ENCODE measurements at places on chromosomes 6 and 20.

GRCh38 chr6:157904999-157905398, 76.7 kb upstream of the SYNJ2 start:
- no peak for DNase-seq

DNA sequence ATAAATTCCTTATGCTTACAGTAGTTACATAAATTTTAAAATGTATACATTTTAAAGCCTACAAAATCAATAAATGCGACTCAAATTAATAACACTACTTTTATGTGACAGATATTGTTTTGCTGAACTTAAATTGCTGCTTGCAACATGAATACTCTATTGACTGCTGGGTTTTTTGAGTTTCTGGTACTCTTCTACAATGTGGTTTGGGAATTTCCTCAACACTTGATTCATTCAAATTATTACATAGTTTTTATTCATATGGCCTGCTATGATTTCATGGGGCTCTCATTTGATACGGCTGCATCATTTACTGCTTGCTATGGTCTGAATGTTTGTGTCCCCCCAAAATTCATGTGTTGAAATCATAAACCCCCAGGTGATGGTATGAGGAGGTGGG, 2.3 kb upstream of the TXLNB start:
- DNase-seq = peak; percentile 18

DNA sequence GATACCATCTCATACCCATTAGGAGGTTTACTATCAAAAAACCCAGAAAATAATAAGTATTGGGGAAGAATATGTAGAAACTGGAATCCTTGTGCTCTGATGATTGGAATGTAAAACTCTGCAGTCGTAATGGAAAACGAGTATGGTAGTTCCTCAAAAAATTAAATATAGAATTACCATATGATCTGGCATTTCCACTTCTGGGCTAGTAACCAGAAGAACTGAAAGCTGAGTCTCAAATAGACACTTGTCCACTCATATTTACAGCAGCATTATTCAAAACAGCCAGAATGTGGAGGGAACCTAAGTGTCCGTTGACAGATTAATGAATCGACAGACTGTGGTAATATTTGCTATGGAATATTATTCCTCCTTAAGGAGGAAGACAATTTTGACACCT, 44.3 kb downstream of the FOXC1 start:
- no peak for DNase-seq

DNA sequence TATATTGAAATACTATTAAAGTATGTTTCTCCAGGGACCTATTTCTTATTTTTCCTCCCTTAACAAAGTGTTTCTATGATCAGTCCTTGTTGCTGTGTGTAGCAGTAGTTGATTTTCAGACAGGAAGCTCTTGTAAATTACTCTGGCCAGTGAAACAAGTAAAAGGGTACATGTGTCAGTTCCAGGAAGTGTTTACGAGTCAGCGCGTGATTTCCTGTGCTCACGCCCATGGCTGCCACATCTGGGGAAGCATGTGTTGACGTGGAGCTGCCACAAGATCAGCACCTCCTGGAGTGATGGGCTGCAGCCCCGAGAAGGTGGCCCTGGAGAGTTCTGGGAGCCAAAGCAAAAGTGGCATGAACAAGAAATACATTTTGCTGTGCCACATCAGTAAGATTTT, 38.6 kb upstream of the GGTLC1 start:
- DNase-seq = peak; percentile 81

DNA sequence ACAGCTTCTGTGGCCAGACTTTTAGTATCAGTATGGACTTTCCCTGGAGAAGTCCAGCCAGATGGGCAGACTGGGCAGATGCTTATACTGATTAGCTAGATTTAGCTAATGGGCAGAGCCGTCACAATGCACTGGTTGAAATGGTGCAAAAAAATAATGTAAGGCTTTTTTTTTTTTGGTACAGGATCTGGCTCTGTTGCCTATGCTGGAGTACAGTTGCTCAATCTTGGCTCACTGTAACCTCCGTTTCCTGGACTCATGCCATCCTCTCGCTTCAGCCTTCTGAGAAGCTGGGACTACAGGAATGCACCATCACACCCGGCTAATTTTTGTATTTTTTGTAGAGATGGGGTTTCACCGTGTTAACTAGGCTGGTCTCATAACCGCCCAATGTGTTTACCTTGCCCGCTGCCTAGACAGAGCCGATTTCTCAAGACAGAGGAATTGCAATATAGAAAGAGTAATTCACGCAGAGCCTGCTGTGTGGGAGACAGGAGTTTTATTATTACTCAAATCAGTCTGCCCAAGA, 16.4 kb upstream of the KIFC1 start:
- DNase-seq = no peak

GRCh38 chr20:24763386-24764026, 185.6 kb upstream of the CST7 start:
- DNase-seq = no peak

- DNase-seq = no peak
Observed at GRCh38 chr6:79574630-79575225, 37.5 kb upstream of the LCA5 start.

DNA sequence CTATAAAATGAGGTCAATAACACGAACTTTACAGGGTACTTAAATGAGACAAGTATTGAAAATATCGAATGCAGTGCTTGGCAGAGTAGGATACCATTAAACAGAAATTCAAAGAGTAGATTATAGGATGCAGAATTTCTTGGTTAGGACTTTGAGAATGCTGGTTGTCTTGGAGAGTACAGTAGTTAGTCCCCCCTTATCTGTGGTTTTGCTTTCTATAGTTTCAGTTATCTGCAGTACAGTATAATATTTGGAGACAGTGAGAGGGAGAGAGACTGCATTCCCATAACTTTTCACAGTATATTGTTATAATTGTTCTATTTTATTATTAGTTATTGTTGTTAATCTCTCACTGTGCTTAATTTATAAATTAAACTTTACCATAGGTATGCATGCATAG, 290.5 kb downstream of the BTBD9 start:
- no peak for DNase-seq

DNA sequence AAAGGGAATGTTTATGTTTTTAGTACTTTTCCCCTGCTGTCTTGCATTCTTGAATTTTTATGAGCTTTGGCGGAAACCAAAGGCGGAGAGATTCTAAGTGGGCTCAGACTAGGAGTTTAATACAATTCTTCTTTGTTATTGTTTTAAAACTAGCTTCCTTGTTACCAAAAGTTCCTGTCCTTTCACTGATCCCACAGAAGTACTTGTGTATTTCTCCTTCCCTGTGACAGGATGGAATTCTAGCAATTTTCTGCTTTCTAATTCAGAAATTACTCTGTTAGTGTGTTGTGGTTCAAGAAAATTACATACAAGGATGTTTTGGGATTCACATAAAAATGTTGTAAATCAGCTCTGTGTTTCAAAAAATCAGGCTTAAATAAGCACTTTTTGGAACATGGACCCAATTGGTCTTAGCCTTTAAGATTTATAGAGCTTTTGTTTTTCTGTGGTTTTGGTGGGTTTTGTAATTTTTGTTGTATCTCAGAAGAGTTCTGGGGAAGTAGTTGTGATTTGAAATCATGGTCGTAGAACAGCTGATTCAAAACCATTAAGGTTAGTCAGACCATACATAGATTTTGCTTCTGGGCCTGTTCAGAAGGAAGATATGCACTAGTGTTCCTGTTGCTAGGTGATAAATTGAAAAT, 17.6 kb upstream of the CTAGE9 start:
- DNase-seq = no peak

- no peak for DNase-seq
Observed at GRCh38 chr6:7505189-7505699, 36.2 kb upstream of the DSP start.

DNA sequence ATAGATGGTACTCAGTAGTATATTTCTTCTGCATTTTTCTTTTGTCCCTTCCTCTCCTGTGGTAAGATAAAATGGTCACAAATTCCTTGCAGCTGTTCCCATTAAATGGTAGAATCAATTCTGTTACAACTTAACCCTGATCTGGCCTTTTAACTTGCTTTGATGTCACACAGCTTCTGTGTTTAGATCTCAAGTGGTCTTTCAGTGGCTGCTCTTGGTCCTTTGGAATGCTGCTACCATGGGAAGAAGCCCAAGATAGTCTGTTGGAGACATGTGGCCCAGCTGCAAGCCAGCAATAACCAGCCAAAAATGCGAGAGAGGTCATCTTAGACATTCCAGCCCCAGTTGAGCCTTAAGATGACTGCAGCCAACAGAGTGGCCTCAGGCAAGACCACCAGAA, 429.7 kb downstream of the KIF16B start:
- DNase-seq = no peak

DNA sequence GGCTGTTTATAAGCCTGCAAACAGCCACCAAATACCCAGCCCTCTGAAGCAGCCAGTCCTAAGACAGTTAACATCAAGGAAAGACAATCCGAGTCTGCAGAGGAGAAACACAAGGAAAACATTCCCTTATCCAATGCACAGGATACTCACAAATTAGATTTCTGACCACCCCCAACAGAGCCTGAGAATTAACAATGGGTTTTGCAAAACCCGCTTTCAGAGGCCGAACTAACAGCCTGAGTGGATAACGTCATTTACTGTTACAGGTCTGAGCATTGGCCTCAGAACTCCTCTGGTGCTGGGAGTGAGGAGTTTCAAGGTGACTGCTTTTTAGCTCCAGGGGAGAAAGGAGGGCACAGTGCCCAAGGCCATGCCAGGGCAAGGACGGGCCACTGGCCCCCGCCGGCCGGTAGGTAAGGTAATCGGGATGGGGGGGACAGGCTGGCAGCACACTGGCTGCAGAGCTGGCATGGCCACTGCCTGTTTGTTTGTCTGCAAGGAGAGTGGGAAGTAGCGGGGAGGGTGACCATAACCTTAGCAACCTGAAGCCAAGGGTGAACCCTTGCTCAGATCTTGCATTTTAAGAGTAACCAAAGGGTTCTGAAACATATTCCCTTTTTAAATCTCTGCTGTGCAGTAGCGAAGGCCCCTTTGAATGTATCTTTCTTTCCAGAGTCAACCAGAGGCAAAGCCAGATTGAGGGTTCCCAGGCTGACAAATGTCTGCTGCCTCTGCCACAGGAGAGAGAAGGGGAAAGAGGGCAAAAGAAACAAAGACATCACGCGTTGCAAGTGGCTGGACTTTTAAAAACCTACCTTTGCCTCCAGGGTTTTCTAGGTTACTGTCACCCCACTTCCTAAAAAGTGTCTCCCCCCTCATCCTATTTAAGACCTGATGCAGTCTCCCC, 3.9 kb downstream of the ZMYND8 start:
- DNase-seq = no peak

- DNase-seq = peak; percentile 28
Observed at GRCh38 chr6:4059115-4059777, 19.7 kb downstream of the FAM217A start.

- DNase-seq = no peak
Observed at GRCh38 chr6:159397753-159398152, 228.6 kb downstream of the FNDC1 start.

- no peak for DNase-seq
Observed at GRCh38 chr6:105310371-105310770, 92.5 kb downstream of the PREP start.

- peak; percentile 3 for DNase-seq
Observed at GRCh38 chr6:129498950-129499842, 210.8 kb downstream of the ARHGAP18 start.

- DNase-seq = no peak
Observed at GRCh38 chr6:19127081-19127480, 710.1 kb upstream of the ID4 start.

DNA sequence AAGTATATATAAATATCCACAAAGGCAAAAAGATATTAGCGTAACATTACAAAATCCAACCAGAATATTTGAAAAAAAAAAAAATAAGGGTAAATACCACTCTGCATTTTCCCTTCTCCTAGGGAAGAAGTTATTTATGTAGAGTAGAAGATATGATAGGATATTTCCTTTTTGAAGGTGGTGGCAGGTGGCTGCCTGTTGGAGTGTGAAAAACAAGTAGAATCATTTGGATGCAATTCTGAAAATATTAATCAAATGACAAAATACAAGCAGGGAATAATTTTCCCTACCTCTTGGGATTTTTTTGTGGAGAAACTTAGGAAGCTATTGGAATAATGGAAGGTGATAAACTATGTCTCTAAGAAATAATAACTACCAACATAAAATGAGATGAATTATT, 62.5 kb upstream of the OGFRL1 start:
- DNase-seq = no peak

DNA sequence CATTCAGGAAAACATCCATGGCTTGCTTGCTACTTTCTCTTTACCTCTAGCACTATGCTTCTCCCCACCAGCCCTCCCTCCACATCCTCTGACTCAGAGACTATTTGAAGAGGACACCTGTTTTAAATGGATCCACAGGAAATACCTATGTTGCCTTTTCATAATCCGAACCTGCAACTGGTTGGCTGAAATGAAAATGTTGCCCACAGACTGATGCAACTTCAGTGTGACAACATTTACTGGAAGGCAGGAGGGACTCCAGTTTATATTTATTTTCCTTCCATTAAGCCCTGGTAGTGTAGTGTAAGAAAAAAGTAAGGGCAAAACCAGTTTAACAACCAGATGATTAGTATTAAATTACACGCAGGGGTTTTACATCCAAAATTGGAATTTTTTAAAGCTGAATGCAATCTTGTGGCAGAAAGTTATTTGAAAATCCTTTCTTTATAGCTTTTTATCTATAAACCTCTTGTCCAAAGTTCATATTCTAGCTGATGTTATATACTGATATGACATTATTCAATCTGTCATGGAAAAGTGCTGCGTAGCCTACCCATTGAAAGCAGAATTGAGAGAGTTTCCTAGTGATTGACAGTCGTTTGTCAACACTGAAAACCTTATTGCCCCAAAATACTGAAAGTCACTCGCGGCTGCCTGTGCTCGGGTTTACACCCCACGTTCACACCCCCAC, 881 bp upstream of the AIG1 start:
- no peak for DNase-seq

GRCh38 chr6:30130887-30131862, 4.8 kb upstream of the TRIM40 start:
- peak; percentile 58 for DNase-seq

DNA sequence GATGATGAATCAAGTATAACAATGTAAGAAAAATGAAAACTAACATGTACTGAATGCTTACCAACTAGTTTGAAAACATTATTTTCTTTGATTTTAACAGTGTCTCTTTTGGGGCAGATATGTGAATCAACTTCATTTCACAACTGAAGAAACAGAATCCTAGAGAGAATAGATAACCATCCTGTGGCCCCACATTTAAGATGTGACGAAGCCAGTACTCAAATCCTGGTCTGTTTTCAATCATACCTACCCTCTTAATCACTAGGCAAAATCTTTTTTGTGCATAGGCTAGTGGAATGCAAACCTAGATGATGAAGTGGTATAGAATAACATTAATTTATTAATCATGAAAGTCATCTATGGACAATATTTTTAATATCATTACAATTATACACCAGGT, 371.6 kb upstream of the EPHA7 start:
- DNase-seq = no peak

- DNase-seq = no peak
Observed at GRCh38 chr20:61797971-61798411, 267.7 kb downstream of the TAF4 start.

DNA sequence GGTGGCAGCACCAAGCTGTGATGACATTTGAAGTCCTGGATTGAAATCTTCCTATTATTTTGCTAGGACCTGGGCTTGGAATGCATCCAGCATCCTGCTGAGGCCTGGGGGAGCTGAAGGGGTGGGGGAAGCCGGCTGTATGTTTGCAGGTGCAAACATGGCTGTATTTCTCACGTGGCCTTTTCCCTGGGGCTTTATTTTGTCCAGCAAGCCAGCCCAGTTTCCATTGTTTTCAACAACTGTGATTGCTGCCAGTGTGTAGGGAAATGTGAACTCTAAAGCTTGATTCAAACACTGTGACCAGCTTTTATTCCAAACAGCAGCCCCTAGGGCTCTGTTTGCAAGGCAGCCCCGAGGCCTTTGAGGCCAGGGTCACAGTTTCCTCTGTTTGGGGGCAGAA, 683.0 kb downstream of the DHX35 start:
- DNase-seq = no peak
